ENCODE measurements at places on chromosomes 5 and 9. TPM values are rescaled to one million over a fixed set of nuclear protein-coding genes. Genes with fewer than 3 reads are reported as not detected.

Gene LCN9
- total RNA-seq: not detected

Gene ZNF454
- total RNA-seq: 0.35 TPM

Gene SPINK4
- total RNA-seq: not detected

GRCh38 chr9:242461-243080 is 27.9 kb downstream of the DOCK8 start:
- H3K4me3 ChIP-seq: no peak overlapping the region
- no peaks in the 10 kb centered on the region for H3K36me3 ChIP-seq
- no peak overlapping the region for H3K27ac ChIP-seq
- H3K4me1 ChIP-seq: peaks cover 9% of the 10 kb centered on the region

- no peaks in the 10 kb centered on the region for H3K27me3 ChIP-seq
- no peaks in the 10 kb centered on the region for H3K36me3 ChIP-seq
These were observed 30.5 kb downstream of the GRIA1 start for GRCh38 chr5:153520952-153521351.

All from naive thymus-derived CD4-positive, alpha-beta T cell (primary cell).